HFF-Myc (cell line): ENCODE measurements at places on chromosomes 1 and 21.

DNA sequence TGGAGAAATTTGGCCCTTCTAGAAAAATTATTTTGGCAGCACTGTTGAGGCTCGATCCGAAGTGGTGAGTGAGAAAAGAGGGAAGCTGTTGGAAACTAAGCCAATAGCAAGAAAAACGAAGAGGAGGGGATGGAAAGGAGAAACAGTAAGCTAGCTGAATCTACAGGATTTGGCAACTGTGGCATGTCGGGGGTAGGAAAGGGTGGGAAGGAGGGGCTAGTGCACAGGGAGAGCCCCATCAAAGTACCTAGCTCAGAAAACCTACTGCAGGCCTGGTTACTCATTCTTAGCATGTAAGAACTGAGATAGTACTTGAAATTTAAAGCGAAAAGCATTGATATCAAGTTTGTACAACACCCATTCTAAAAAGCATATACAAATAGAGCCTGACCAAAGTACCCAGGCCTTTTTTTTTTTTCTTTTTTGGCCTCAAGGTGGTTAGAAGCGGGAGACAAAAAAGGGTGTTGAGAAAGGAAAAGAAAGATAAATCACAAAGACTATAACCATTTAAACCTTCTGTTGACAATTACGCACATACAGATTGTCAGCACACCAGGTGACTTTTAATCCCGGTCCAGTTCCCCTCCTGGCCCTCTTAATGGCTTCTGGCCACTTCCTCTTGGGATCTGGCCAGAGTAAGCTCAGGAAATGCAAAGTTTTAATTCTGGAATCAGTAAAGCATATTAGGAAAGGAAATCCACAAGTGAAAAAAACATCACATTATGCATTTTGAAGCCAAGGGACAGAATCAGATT is 50.4 kb downstream of the SLC16A1 start:
- no peak for DNase-seq

DNA sequence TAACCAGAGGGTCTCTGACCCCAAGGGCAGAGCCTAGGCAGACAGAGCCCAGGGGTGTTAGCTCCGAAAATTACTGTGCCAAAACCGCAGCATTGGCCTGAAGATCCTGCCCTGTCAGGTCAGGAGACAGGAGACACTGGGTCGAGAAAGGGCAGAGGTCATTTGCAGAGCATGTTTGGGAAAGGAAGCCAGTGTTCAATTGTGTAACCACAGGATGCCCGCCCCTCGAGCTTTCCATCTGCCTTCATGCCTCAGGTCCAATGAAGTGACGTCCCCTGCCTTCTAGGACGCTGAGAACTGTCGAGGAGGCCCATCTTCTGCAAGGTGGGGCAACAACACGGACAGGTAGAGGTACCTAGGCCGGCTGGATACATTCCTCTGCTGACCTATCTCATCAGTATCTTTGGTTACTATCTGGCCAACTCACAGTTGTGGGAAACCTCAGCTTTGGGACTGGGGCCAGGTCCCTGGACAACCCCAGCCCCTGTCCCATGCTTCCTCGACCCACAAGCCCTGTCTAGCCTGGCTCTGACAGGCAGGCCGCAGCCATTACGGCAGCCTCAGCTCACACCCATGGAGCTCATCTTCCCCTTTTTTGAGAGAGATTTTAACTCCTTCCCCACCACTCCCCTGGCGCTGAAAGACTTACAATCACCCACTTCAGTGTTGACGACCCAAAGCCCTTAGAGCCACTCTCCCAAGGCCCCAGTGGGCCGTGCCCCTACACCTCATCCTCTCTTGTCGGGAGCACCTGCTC is 1.3 kb downstream of the ARL8A start:
- no peak for DNase-seq

DNA sequence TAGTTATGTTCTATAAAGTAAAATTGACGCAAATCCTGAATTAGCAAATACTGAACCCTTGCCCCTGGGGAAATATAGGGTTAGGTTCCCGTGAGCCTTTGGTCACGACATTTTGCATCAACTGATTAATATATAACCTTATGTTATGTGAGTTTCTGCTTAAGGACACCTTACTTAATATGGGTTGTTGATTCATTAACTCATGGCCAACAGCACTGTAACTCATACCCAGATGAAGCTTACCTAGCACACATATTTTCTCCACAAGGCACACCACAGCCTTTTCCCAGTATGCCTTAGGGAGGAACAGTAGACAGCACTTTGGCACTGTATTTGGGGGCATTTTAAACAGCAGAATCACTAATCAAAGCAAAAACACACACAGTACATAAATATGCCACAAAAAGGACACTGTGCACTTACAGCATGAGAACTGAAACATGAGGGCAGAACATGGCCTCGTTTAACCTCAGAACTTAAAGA is 15.1 kb downstream of the INAVA start:
- DNase-seq = no peak

DNA sequence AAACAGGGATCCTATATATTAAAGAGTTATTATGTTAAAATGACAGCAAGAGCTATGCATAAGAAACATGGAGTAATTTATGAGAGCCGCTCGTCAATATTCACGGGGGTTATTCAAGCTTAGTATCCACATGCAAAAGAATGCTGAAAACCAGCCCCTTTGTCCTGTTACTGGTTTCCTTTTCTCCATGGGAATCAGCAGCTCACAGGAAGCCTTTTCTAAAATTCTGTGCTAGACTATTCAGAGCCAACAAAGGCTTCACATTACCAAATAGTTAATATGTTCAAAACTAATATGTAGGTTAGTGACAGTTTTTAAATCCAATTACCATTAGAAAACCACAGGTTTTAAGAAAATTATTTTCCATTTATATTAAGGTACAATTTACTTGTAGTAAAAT is 225.6 kb upstream of the MAP1LC3C start:
- no peak for DNase-seq

DNA sequence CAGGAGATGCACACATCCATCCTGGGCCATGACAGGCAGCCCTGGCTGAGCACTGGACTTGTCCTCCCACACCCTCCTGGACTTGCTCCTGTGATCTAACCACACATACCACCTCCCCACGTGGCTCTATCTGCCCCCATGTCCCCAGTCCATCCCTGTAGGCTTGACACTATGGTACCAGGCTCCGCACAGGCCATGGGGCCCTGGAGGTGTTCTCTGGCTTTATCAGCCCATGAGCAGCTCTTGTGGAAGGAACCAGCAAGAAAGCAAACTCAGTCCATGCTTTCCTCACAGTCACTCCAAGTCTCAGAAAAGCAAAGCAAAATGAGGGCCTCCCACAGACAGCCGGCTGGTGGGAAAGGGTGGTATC is 61.6 kb downstream of the CD46 start:
- DNase-seq = no peak

DNA sequence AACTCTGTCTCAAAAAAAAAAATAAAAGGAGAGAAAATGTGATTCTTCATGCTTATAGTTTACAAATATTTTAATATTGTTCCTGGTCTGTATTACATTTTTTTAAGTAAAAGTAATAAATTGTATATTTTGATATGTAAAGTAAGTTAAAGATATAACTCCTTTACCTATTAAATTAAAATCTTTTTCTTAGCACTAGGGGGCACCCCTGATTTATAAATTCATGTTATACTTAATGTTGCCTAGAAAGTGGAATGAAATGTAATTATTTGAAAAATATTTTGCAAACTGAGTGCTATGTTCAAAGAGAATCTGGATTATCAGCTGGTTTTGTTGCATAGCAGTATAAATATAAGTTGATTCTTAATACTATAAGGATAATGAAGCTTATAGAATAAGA is 49.2 kb downstream of the RALGPS2 start:
- DNase-seq = no peak

GRCh38 chr1:231694465-231695077 is 68.0 kb downstream of the DISC1 start:
- DNase-seq = no peak

- no peak for DNase-seq
Measured at GRCh38 chr1:39026866-39027507, 837 bp downstream of the NDUFS5 start.

DNA sequence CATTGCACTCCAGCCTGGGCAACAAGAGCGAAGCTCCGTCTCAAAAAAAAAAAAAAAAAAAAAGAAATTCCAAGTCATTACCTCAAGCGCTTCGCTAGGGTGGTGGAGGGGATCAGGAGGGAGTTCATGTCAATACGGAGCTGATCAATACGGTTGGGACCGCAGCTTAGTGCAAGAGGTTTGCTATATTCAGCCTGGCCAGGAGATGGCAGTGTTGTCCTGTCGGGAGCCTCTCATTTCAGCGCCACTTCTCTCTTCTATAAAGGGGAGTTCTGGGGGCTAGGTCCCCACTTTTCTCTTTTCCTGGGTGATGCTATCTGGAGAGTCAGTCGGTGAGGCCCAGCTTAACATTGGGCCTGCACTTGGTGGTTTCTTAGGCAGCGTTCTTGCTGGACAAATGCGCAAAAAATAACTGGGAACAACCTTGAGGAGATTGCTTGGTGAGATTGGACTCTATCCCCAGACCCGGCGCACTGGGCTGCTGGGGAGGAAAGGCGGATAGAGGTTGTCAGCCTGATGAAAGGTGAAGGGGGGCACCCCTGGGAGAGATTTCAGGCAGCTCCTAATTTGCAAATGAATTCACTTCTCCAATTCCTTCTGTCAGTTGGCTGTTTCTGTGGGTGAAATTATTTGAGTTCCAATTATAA is 40.4 kb downstream of the KIAA0040 start:
- no peak for DNase-seq

DNA sequence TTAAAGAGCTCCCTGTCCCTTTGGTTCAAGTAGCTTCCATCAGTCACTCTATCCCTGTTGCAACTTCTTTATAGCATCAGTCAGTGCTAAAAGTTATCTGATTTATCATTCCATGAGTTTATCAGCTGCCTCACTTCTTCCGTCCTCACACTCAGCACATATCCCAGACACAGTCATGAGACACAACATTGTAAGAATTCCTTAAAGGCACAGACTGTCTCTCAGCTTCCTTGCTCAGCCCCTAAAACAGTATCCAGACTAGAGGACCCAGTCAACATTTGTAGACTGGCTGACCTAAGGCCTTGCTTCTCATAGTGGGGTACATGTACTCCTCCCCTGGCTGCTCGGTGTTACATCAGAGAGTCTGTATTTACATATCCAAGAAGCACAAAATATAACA is 164.9 kb upstream of the ADGRL2 start:
- DNase-seq = no peak

GRCh38 chr1:154222518-154222917 is 1.8 kb downstream of the UBAP2L start:
- no peak for DNase-seq

DNA sequence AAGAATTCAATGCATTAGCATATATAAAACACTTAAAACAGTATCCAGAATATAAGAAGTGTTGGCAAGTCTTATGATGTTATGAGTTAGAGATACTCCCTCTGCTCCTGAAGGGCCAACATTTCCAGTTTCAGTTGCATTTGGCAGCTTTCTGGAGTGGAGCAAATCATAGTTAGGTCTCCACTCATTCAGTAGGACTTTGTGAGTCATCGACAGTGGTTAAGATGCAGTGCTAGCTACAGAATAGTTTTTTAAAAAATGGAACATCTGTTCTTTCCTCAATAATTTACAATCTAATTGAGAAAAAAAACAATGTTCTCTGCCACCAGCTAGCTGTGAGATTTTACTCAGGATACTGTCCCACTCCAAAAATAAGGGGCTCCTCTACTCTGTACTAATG is 389.1 kb downstream of the HLX start:
- DNase-seq = peak; percentile 50

- DNase-seq = no peak
Measured at GRCh38 chr1:44254392-44254910, 41.2 kb downstream of the DMAP1 start.

DNA sequence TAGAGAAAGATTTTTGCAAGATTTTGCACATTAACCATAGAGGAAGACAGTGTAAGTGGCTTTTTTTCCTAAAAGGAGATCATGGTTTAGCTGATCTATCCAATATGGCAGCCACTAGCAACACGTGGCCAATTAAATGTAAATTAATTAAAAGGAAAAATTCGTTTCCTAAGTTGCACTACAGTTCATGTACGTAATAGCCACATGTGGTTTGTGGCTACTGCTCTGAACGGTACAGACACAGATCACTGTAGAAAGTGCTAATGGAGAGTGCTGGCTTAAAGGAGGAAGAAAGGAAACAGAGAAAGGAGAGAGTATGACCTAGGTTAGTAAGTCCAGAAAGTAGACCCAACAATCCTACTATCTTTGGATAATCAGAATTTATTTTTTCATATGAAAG is 170.8 kb downstream of the SIPA1L2 start:
- no peak for DNase-seq
